GM12878 (cell line): ENCODE measurements at places on chromosomes 1 and 21. TPM values are rescaled to one million over a fixed set of nuclear protein-coding genes. Genes with fewer than 3 reads are reported as not detected.

GRCh38 chr1:94974824-94975223 is 47.9 kb upstream of the CNN3 start:
- no peaks in the 10 kb centered on the region for H3K36me3 ChIP-seq
- H3K27ac ChIP-seq, result no peak overlapping the region
- no peaks in the 10 kb centered on the region for H3K27me3 ChIP-seq
- no peak for DNase-seq

DNA sequence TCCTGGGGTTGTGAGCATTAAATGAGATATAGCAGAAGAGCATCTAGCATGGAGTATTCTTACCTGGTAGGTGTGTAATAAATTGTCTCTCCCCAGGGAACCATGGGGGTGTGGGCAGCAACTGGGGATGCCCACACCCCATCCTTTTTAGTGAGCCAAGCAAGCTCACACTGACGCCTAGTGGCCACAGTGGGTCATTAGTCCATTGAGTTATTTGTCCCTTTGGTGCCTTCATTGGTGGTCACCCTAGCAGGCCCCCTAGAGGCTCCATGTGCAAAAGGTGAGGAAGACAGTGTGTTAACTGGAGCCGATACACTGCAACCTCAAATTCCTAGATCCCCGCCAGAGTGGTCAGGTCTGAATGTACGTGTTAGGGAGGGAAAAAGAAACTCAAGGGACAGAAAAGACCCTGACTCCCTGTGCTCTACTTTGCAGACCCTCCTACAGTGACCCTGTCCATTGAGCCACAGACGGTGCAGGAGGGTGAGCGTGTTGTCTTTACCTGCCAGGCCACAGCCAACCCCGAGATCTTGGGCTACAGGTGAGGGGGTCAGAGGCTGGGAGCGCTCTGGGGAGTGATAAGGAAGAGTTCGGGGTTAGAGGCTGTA is 93.3 kb upstream of the CD1D start:
- no peaks in the 10 kb centered on the region for H3K4me1 ChIP-seq
- DNase-seq, result no peak
- H3K36me3 ChIP-seq, result no peaks in the 10 kb centered on the region

GRCh38 chr1:201156346-201156745 is 2.1 kb upstream of the TMEM9 start:
- no peak overlapping the region for H3K4me3 ChIP-seq
- H3K4me1 ChIP-seq, result peaks cover 12% of the 10 kb centered on the region
- H3K27me3 ChIP-seq, result no peaks in the 10 kb centered on the region
- H3K36me3 ChIP-seq, result 0 out of 2 replicates have a peak, but pooled peaks cover 4% of the 10 kb centered on the region

DNA sequence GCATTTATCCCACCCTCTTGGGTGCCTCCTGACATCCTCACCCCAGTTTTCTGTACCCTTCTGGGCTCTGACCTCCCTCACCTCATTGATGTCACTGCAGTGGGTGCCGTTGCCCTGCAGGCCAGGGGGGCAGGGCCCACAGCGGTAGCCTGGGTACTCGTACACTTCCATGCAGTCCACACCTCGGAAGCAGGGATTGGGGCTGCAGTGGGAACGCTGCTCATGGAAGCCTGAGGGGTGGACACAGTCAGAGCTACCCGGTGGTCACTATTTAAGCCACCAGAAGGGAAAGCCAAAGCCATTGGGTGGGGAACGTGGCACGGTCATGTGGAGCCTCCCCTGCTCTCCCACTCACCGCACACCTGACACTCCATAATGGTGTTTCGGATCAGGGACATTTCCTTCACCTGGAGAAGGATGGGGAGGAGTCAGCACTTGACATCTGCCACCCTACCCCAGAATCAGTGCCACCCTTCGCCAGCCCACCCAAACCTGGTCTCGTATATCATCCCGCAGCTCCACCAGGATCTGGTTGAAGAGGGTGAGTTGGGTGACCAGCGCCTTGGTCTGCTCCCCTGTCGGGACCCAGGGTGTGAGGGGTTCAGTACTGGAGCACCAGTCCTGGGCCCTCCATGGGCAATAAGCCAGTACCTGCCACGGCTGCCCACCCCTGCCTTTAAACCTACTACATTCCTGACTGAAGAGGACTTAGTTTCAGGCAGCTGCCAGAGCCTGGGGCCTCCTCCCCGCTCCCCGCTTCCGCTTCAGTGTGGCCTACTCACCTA is 4.8 kb downstream of the THBS3 start:
- no peaks in the 10 kb centered on the region for H3K36me3 ChIP-seq
- no peaks in the 10 kb centered on the region for H3K27me3 ChIP-seq
- H3K4me1 ChIP-seq, result peaks cover 5% of the 10 kb centered on the region
- H3K4me3 ChIP-seq, result no peak overlapping the region
- no peak for DNase-seq

GRCh38 chr1:61588736-61589672 is 135.9 kb downstream of the TM2D1 start:
- H3K36me3 ChIP-seq, result no peaks in the 10 kb centered on the region
- DNase-seq, result peak; percentile 3
- H3K27ac ChIP-seq, result no peak overlapping the region
- no peaks in the 10 kb centered on the region for H3K4me1 ChIP-seq
- no peaks in the 10 kb centered on the region for H3K27me3 ChIP-seq

DNA sequence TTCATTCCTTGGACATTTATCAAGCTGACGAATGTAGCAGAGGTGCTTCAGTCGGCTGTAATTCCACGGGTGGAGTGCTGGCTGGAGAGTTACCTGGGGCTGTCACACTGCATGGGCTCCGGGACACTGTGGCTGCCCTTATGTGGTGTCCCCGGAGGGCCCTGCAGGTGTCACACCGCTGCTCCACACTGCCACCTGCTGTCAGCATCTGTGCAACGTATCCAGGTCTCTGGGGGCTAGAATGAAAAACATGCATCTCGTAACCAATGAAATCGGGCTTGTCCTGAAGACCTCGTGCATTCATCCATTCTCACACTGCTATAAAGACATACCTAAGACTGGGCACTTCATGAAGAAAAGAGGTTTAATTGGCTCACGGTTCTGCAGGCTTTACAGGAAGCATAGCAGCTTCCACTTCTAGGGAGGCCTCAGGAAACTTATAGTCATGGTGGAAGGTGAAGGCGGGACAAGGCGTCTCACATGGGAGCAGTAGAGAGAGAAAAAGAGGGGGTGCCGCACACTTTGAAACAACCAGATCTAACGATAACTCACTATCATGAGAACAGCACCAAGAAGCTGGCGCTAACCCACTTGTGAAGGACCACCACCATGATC is 46.7 kb upstream of the PCBP3 start:
- peaks cover 12% of the 10 kb centered on the region for H3K4me1 ChIP-seq
- H3K27ac ChIP-seq, result no peak overlapping the region
- H3K27me3 ChIP-seq, result no peaks in the 10 kb centered on the region
- no peak overlapping the region for H3K4me3 ChIP-seq
- DNase-seq, result no peak
- no peaks in the 10 kb centered on the region; the same call in 1 of the 2 replicates for H3K36me3 ChIP-seq

- H3K27ac ChIP-seq, result no peak overlapping the region
- no peak overlapping the region for H3K4me3 ChIP-seq
- peaks cover 3% of the 10 kb centered on the region for H3K4me1 ChIP-seq
- no peak for DNase-seq
- no peaks in the 10 kb centered on the region for H3K36me3 ChIP-seq
These were observed 8.4 kb upstream of the TNNI1 start for GRCh38 chr1:201429736-201430501.

GRCh38 chr21:18245464-18245967 is 883 bp downstream of the CHODL start:
- no peak overlapping the region for H3K4me3 ChIP-seq
- H3K27me3 ChIP-seq, result no peaks in the 10 kb centered on the region
- no peak overlapping the region for H3K27ac ChIP-seq
- no peaks in the 10 kb centered on the region for H3K4me1 ChIP-seq
- DNase-seq, result no peak
- H3K36me3 ChIP-seq, result no peaks in the 10 kb centered on the region

DNA sequence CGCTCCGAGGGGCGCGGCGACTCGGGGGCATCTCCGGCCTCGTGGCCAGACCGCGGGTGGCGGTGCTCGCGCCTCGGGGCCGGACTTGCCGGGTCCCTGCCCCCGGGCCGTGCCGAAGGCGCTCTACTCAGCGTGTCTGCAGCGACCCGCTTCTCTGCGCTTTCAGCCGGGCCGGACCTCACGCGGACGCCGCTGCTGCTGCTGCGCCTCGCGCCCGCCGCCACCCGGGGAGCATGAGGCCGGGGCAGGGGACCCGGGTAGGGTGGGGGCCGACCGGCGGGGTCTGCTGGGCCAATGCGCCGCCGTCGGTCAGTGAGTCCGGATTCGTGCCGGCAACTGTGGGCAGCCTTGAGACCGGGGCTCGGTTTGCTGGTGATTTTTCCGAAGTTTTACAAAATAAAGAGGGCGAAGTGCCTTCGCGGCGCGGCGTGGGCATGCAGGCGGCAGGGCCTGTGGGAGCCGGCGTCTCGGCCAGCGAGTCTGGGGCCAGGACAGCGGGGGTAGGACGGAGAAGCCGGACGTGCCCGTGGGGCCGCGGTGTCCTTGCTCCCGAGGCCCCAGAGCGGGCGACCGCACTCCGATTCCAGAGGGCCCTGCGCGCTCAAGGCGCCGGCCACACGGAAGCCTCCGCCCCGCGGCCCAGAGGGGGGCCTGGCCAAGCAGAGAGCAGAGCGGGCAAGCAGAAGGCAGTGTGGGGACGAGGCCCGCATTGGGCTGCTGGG is 749 bp downstream of the FAM163A start:
- H3K27me3 ChIP-seq, result peaks cover 6% of the 10 kb centered on the region; the same call in 1 of the 2 replicates
- H3K4me1 ChIP-seq, result no peaks in the 10 kb centered on the region
- H3K36me3 ChIP-seq, result no peaks in the 10 kb centered on the region
- H3K27ac ChIP-seq, result no peak overlapping the region

DNA sequence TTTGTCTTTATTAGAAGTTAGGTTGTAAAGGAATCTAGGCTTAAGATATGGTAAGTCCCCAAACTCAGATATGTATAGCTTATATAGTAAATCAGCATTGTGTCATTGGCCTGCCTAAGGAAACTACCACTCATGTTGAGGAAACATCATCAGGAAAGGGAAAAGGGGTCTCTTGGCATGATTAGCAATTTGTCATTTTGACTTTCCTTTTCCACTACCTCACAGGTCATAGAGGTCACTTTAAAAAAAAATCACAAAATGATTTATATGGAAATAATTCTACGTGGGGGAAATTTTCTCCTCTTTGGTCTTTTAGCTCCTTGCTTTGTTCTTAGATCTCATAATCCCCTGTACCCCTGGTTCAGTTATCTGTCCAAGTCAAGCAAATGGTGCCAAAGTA is 213.5 kb downstream of the RPS6KC1 start:
- no peak for DNase-seq
- no peaks in the 10 kb centered on the region for H3K27me3 ChIP-seq
- H3K4me3 ChIP-seq, result no peak overlapping the region
- no peaks in the 10 kb centered on the region for H3K4me1 ChIP-seq

GRCh38 chr1:191405417-191405816 is 752.8 kb upstream of the RGS18 start:
- no peak overlapping the region for H3K4me3 ChIP-seq
- no peak for DNase-seq
- no peak overlapping the region for H3K27ac ChIP-seq

GRCh38 chr1:101843160-101843559 is 153.6 kb downstream of the OLFM3 start:
- no peak overlapping the region for H3K27ac ChIP-seq
- H3K27me3 ChIP-seq, result no peaks in the 10 kb centered on the region
- no peak overlapping the region for H3K4me3 ChIP-seq
- H3K4me1 ChIP-seq, result no peaks in the 10 kb centered on the region
- DNase-seq, result no peak

DNA sequence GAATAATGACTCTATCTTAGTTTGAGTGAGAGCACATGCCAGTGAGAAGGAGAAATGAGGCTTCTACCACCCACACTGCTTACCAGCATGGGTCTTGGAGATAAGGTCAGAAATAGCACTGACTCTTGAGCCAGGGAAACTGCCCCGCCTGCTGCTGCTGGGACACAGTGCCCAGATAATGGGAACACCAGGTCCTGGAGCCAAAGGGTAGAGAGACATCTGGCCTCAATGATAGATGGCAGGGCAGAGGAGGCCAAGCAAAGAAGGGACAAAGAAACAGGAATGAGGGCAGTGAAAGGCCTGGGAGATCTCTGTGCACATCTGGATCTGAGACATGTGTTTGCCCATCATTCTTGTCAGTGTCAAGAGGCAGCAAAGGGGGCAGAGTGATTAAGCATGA is 97.4 kb downstream of the MIS18A start:
- H3K36me3 ChIP-seq, result no peaks in the 10 kb centered on the region
- H3K27ac ChIP-seq, result no peak overlapping the region
- H3K4me1 ChIP-seq, result no peaks in the 10 kb centered on the region
- H3K27me3 ChIP-seq, result no peaks in the 10 kb centered on the region

- peaks cover 2% of the 10 kb centered on the region; the same call in 1 of the 2 replicates for H3K27me3 ChIP-seq
- no peak for DNase-seq
- no peak overlapping the region for H3K27ac ChIP-seq
- no peaks in the 10 kb centered on the region for H3K4me1 ChIP-seq
These were observed 6.6 kb downstream of the CLEC20A start for GRCh38 chr1:178490136-178490535.

DNA sequence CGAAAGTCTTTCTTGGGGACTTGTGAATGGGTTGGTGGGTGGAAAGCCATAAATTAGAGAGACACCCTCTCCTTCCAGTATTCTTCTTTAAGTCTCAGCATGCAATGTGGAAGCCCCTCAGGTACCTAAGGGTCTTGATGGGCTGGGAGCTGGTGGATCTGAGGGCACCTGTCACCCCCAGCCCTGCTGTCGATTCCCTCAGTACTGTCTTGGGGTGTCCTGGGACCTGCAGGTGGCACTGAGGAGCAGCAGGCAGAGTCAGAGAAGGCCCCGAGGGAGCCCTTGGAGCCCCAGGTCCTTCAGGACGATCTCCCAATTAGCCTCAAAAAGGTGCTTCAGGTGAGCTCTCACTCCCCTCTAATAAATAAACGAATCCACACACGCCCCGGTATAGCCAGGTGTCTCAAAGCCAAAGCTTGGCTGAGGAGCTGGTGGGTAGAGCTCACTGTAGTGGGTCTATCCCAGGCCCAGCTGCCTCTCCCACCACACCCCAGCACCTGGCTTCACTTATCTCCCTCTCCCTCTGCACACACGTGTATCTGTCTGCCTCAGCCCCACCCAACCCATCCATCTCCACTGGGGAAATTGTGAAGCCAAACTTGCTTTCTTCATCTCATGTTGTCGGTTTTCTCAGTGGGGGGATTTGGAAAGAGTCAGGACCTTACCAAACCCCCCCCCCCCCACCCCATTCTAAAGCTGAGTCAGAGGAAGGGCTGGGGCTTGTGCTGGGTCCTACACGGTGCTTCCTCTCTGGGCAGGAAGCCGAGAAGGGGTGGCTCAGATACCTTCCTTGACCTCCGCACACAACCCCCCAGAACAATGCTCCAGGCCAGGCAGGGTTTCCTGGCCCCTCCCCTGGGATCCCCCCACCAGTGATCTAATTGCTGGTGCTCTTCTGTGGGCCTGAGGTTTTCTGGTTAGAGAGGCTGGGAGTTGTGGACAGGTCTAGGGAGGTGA is 1.6 kb downstream of the ADAM15 start:
- peak overlapping the region; percentile 91 for H3K4me3 ChIP-seq
- no peaks in the 10 kb centered on the region for H3K36me3 ChIP-seq
- no peak for DNase-seq
- peaks cover 13% of the 10 kb centered on the region for H3K4me1 ChIP-seq
- H3K27me3 ChIP-seq, result no peaks in the 10 kb centered on the region
- H3K27ac ChIP-seq, result no peak overlapping the region

GOLT1A gene
- polyA plus RNA-seq, result not detected in 2 replicates

OVAAL gene
- not detected in 2 replicates for polyA plus RNA-seq

MYOG gene
- not detected in 2 replicates for polyA plus RNA-seq

BGLAP gene
- 0.40 TPM in 1 of 2 replicates, not detected in the other for polyA plus RNA-seq

S100A10 gene
- polyA plus RNA-seq, result 1.6 and 2.1 TPM in 2 replicates

TAF1A gene
- polyA plus RNA-seq, result 12.4 and 13.4 TPM in 2 replicates
